T-cell (primary cell): ENCODE measurements at places on chromosomes 4 and X.

GRCh38 chrX:32896088-32896487, 315.3 kb downstream of the DMD start:
- no peak for DNase-seq

GRCh38 chr4:13992975-13993520, 365.5 kb upstream of the BOD1L1 start:
- DNase-seq, result no peak

GRCh38 chrX:8927701-8928100, 106.2 kb downstream of the FAM9B start:
- DNase-seq, result no peak

GRCh38 chr4:108113229-108113628, 55.5 kb downstream of the LEF1 start:
- peak; percentile 77 for DNase-seq

DNA sequence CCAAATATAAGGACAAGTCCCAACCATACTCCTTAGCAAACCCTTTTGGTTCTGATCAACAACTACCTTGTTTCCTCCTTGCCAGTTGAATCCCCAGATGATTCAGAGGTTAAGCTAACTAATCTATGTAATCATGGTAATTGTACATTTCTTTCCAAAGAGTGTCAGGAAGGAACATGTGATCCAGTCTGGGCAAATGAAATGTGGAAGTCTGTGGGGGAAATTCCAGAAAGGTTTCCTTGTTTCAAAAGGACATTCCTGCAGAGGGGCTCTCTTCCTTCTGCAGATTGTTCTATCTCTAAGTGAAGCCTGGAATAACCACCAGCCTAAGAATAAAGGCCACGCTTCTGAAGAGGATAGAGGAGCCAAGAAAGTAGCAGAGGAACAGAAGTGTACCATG, 7.0 kb downstream of the PRSS12 start:
- no peak for DNase-seq

DNA sequence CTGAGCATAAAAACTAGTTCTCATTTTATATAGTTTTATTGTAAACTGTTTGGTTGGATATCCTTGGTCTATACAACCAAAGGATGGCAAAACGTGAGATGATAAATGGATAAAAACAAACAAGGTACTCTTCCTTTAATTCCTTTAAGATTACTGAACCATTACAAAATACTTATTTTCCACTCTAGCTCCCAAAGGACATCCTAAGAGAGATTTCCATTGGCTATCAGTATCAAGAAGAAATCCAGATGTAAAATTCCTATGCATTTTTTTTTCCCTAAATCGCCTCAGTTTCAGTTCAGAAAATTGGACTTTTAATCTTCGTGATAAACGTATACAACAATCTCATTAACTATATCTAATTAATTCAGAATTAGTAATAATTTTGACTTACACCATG, 2.3 kb downstream of the FBXL5 start:
- DNase-seq, result no peak

DNA sequence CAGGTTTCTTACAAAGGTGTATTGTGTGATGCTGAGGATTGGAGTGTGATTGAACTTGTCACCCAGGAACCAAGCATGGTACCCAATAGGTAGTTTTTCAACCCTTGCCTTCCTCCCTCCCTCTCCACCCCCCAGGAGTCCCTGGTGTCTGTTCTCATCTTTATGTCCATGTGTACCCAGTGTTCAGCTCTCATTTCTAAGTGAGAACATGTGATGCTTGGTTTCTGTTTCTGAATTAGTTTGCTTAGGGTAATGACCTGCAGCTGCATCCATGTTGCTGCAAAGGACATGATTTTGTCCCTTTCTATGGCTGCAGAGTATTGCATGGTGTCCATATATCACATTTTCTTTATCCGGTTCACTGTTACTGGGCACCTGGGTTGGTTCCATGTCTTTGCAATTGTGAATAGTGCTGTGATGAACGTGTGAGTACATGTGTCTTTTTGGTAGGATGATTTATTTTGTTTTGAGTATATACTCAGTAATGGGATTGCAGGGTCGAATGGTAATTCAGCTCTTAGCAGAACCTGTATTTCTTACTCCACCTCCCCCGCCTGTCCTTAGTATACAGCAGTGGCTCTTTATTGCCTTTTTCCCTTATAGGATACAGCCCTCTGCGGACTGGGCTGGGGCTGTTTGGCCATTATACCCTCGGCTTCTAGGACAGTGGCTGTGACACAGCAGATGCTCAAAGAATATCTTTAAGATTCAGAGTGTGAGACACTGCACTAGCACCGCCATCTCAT, 145.4 kb downstream of the PTTG2 start:
- no peak for DNase-seq

DNA sequence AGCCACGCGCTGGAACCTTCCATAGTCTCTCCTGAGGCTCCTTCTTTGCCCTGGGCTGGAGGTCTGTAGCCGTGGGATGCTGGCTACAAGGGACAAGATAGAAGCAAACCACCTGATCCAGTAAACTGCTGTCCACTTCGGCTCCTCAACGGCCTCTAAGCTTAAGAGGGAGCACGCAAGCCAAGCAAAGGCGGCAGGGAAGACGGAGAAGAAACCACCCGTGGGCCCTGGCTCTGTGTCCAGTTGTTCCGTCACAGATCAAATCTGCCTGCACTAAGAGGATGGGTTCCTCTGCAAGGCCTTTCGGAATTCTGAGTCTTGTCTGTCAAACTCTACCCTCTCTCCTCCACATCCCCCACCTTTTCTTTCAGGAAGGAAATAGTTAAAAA, 401 bp upstream of the EDNRA start:
- DNase-seq, result no peak

- DNase-seq, result peak; percentile 69
These were observed 9.0 kb upstream of the MAGEA8 start for GRCh38 chrX:149871940-149872339.

DNA sequence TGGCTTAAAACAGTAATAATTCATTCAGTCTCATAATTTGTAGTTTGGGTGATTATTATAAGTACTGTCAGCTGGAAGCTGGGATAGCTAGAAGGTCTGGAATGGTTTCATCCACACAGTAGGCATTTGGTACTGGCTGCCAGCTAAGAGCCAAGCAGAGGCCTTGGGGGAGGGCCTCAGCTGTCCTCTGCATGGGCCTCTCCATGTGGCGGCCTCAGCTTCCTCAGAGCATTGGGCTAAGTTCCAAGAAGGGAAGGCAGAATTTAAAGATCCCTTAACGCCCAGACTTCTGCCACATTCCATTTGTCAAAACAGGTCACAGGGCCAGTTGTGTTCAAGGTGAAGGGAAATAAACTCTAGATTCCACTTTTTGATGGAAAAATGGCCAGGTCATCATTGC, 93.3 kb downstream of the NEUROG2 start:
- no peak for DNase-seq

GRCh38 chr4:140138428-140138827, 15.6 kb downstream of the MAML3 start:
- DNase-seq, result no peak

DNA sequence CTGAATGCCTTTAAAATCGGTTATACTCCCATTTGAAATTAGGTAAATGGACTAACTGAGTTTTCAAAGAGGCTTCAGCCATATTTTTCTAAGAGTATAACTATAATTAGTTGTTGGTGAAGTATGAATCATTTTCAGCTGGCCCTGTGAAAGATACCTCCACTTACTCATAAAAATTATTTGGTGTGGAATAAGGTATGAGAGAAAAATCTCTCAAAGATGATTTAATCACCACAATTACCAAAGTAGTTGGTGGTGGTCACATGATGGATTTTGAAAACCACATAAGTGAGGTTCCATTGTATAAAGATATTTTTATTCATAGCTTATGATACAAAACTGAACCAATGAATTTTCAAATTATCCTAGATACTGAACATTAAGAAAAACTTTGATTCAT, 9.0 kb upstream of the KLHL2 start:
- DNase-seq, result no peak

DNA sequence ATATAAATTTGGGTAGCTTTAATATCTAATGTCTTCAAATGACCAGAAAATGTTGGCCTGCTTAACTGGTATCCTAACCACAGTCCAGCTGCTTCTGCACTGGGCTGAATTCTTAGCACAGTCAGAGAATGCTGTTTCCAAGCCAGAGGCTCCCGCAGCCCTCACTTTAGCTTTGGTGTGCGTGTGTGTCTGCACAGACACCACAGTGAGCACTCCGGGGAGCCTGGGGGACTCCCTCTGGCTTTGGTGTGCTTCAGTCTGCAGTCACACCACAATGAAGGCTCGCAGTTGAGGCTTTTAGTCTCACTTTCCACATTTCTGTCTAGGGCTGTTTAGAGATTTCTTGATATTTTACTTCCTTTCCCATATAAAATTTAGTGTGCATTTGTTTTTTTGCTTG, 53.6 kb downstream of the APOO start:
- DNase-seq, result no peak

- no peak for DNase-seq
These were observed 289.4 kb downstream of the ANKRD50 start for GRCh38 chr4:124423160-124423559.

GRCh38 chr4:52822972-52823701, 39.0 kb upstream of the RASL11B start:
- no peak for DNase-seq

DNA sequence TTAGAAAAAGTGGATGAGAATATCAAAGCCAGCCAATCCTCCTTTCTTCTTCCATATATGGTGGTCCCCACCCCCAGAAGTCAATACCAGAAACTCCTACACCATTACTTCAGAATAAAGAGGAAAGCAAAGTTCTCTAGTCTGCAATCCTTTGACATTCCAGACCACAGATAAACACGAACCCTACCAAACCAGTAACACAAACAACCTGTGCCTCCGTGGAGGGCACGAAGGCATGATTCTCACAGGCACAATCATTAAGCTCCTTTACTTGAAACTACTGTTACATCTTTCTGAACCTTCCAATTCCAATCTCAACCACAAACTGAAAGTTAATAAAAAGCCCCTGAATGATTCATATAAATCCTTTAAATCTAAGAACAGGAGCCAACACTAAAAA, 16.3 kb downstream of the MAML3 start:
- DNase-seq, result no peak

DNA sequence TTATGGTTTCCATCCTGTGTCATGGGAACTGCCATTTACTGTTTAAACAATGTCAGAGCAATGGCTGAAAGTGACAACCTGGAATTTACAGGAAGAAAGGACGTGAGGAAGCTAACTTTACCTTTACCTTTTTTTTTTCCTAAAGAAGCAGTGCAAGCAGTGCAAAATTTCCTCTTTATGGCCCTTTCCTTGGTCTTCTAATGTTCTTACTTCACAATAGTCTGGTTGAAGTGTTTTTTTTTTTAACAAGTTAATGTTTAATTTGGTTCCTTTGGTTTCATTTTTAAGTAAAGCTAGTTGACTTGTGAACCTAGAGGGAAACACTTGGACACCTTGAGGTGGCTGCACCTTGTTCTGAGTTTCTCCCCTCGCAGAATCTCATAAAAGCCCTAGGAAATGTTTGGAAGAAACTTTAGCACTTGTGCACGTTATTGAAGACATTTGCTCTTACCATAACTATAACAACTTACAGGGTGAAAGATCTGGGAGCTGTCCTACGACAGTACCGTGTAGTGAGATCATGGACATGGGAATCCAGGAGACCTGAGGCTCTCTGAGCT, 1.8 kb downstream of the SGMS2 start:
- no peak for DNase-seq

DNA sequence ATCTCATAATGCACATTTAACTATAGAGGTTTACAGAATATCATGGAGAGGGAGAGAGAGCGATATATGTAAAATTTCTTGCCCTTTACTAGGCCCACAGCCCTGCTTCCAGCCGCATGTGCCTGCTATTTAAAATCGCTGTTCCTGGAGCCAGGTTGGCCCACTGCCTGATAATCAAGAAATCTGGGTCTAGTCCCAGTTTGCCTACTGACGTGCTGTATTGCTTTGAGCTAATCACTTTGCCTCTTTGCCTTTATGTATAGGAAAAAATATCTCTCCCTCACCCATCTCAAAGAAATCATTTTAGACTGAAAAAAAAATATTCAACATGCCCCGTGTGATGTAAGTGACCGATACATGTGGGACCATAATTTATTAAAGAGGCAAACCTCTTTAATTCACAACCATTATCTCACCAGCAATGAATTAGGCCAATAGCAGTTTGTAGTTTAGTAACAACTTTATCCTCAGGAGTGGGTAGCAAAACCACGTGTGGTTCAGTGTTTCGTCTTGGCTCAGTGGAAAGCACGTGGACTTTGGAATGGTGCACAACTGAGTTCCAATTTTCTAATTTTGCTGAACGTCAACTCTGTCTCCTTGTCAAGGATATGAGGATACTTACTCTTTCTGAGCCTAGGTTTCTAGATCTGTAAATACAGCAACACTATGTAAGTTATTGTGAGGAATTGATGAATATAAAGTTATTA, 62.6 kb downstream of the GRXCR1 start:
- no peak for DNase-seq

GRCh38 chr4:139686130-139686529, 20.5 kb downstream of the MGST2 start:
- no peak for DNase-seq

GRCh38 chr4:45082101-45082500, 355.7 kb upstream of the GNPDA2 start:
- DNase-seq, result no peak
